HEK293T (cell line): ENCODE measurements at places on chromosomes 2 and 18.

DNA sequence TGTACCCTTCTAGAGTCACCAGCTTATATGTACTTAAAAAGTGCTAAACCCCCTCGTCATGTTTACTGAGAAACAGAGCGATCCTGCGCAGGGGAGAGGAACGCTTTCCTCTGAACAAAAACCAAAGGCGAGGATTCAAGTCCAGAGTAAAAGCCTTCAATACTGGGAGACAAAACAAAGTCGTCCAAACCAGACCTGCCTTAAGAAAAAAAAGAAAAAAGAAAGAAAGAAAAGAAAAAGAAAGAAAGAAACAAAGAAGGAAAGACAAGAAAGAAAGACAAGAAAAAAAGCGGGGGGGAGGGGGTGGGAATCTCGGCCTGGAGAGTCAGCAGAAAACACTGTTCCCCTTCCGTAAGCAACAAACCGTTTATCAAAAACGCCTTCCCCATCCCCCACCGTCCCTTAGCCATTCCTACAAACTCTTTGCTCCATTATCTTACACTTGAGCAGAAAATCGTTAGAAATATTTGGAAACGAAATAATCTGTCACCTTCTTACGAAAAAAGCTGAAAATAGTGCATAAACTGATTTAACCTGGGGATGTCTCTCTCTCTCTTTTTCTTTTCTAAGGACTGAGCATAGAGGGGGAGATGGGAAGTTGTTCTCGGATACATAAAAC lies 3.3 kb downstream of the PTGR3 start:
- DNase-seq: no peak

GRCh38 chr18:519019-519879 lies 18.7 kb upstream of the COLEC12 start:
- no peak for DNase-seq

DNA sequence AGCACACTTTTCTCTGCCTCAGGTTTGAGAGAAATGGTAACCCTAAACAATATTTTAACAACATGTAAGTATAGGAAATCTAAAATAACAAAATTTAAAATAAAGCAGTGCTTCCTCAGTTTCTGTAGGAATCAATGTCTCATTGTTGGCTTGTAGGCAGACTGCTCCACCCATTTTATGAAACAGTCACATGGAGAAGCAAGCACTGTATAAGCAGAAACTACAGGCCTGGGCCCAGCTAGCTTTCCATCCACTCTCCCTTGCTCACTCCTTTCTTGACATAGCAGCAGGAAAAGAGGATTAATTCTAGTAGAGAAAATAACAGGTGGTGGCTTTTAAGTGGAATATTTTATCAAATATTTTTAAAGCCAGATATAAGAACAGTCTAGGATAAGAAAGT lies 97.2 kb downstream of the PLEKHM3 start:
- no peak for DNase-seq

DNA sequence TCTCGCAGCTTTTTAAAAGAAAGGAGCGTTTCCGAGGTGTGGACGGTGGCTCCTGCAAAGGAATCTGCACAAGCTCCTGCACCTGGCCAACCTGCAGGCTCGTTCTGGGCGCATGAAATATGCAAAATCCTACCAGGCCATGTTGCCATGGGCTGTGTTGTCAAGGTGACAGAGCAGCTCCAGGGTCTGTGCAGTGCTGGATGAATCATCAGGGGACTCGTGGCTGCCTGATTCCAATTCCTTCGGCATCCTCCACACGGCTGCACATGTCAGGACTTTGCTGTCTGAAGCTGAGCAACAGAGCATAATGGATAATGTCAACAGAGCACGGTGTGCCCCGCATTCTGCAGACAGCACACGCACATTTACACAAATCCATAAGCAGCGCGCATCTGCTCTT lies 120.5 kb downstream of the EIPR1 start:
- no peak for DNase-seq

- no peak for DNase-seq
Measured at GRCh38 chr2:208366215-208367127, 40.1 kb upstream of the PTH2R start.

GRCh38 chr18:26405190-26405801 lies 143.1 kb downstream of the KCTD1 start:
- DNase-seq: peak; percentile 49

DNA sequence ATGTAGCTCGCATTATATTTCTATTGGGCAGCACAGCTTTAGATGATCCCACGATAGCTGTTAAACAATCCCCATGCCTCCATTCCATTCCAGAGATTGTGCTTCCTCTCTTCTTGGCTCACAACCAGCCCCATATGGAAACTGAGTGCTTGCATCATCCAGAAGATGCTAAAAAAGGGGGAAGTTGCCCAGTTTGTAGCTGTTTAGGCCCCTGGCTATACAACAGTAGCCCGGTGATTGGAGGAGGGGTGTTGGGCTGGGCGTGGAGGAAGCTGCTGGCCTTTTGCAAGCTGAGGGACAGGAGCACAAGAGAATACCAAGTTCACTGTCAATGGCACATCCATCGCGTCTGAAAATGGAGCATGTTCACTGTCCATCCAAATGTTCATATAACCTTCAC lies 360.2 kb downstream of the ALK start:
- no peak for DNase-seq

DNA sequence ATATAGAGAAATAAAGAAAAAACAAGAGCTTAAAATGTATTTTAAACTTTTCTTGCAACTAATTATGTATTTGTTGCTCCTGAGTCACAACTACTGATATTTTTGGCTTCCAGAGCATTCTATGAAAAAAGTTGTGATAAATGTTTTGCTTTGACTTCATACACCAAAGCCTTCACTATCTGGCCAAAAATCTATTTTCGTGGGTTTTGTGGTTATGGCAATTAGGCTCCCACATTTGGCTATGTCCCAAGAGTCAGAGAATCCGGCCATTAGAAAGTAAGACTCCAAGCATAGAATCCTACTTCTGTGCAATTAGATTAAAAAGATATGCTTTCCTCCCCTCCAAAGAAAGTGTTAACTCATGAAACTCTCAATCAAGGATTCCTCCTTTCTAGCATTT lies 1456.1 kb upstream of the ACVR2A start:
- DNase-seq: no peak

DNA sequence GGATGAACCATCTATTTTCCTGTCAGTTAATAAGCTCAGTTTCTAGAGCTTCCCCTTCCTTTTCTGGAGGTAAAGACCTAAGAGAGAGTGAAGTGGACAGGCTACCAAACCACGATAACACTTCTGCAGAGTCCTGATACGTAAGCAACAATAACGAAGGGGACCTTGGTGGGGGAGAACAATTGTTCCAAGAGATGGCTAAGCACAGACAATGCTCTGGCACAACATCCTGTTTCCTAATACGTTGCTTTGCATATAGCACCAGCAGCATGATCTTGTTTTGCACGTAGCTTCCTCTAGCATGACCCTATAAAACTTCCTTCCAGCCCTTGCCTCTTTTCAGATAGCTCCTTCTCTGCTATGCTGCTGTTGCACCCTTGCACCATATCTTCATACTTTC lies 247.3 kb downstream of the RAD51AP2 start:
- no peak for DNase-seq

DNA sequence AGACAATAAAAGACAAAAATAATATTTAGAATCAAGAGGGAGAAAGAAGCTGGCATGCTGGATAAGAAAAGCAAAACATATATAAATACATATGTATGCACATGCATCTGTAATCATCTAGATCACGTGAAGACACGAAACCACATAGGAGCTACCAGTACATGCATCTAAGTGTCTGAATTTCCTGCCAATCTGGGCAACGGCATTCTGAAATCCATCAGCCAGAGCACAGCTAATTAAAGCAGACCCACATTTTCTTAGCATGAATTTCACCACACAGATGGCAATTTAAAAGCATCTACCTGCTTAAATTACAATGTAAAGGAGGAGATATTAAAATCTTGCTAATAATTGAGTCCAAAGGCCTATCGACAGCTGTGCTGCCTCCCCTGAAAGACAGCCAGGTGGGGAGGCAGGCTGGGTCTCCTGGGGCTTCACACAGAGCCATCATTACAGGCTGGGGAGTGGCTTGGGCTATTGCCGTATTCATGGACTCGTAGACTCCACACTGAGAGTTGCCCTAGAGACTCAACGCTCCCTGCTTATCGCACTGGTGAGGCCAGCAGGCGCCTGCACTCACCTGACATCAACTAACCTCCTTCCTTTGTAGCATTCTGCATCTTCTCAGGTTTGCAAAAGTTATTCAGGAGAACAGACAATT lies 272.5 kb upstream of the PXDN start:
- DNase-seq: no peak

GRCh38 chr2:16890081-16890480 lies 224.4 kb upstream of the CYRIA start:
- no peak for DNase-seq

GRCh38 chr18:38368246-38368645 lies 802.6 kb upstream of the CELF4 start:
- no peak for DNase-seq

GRCh38 chr2:22209545-22209944 lies 1085.8 kb downstream of the TDRD15 start:
- no peak for DNase-seq

- no peak for DNase-seq
Measured at GRCh38 chr2:118250001-118250400, 161.7 kb downstream of the INSIG2 start.

DNA sequence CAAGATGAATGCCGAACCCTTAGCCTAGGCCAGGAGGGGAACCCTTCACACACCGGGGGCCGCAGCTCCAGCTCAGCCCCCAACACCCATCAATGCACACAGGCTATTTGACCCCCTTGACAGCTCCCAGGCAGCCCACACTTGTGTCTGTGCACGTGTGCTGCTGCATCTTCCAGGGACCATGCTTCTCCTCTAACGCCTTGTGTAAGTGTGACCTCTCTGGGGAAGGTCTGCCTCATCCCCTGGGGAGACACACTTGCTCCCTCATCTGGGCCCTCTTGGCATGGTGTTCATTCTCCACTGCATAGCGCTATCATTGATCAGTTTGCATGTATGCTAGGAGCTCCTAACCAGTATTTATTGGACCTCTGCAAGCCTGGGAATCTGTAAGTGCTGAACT lies 120.0 kb upstream of the FHL2 start:
- no peak for DNase-seq

GRCh38 chr2:151269798-151270568 lies 8.3 kb upstream of the RBM43 start:
- DNase-seq: no peak

DNA sequence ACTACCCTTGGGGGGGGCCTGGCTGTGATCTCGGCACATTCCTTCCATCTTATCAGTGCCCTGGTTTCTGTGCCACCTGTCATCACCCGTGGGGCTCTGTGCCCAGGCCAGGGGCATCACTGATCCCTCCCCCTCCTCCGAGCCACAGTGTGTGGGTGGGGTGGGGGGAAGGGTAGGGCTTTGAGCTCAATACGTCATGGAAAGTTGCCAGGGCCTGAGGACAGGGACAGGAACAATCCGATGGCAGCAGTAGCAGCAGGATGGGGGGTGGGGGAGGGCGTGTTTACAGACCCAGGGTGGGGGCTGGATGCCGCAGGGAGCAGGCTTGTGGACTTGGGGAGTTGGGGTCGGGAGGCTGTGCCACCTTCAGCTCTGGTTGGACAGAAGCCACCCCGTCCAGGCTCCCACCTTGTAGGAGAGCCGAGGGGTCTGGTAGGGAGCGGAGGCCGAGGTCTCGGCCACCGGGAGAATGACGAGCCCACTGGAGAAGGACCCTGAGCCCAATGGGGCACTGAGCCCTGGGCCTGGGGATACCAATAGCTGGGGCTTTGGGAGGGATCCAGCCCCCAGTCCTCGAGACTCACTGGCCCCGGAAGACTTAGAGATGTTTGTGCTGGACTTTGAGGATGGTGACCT lies 3.5 kb downstream of the SLC4A3 start:
- DNase-seq: no peak

- DNase-seq: no peak
Measured at GRCh38 chr2:142603759-142604158, 273.7 kb upstream of the KYNU start.

DNA sequence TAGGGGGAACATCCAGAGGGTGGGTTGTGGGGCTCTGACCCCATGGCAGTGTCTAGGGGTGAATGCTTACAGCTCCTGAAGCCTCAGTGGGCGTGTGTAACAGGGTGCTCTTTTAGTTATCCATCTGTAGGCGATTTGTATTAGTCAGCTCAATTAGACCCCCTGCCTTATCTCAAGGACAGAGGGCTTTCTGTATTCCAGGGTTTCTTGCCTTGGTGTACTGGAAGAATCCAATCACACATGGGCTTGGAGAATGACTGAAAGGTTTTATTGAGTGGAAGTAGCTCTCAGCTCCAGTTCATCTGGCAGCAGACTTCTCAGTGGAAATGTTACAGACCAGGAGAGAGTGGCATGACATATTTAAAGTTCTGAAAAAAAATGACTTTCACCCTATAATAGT lies 334.0 kb upstream of the GCFC2 start:
- no peak for DNase-seq

GRCh38 chr2:44533508-44533907 lies 171.8 kb downstream of the CAMKMT start:
- no peak for DNase-seq

- DNase-seq: no peak
Measured at GRCh38 chr2:172437419-172438341, 10.3 kb downstream of the ITGA6 start.

DNA sequence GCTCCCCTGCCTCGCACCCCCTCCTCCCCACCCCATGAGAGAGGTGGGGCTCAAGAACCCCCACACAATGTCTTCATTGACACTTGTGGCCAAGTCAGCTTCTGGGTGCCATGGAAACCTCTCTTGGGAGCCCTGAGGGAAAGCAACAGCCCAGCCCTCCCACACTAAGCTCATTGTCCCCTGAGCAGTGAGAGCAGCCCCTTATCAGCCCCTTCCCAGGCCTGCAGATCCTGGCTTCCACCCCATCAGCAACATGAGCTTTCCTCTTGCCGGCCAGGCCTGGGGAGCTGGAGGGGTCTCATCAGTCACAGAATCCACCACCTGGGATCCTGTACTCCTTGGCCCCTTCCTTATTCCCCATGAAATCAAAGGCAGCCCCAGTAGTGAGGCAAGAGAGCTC lies 107.8 kb upstream of the ST3GAL5 start:
- no peak for DNase-seq

DNA sequence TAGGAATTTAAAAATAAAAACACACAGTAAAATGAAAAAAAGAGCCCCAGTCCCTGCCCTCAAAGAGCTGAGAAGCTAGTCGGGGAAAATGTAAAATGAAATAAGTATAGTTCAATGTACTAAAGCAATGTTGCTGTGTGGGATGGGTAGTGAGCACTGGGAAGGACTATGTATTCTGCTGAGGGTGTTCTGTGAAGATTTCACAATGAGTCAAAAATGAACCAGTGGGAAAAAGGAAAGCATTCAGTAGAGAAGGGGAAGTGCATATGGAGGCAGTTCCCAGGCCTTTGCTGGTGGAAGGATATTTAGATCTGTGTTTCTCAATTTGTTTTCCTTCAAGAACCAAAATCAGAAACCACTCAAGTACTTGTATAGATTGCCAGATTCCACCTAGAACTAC lies 1094.7 kb upstream of the KLHL29 start:
- no peak for DNase-seq

DNA sequence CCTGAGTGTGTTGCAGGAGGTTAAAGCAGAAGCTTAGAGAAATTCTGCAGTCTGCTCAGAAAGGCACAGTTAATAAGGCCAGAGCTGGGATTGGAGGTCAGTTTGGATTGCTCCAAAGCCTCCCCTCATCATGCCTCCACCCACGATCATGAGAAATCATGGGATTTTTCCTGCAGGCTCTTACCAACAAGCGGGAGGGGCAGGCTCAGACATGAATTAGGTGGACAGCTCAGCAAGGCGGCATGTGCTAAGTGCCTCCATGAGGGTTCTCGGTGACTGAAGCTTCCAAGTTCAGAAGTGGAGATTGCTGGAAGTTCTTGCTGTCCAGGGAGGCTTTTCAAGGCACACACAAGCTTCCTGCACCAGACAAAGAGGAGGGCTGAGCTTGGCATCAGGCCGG lies 163.8 kb downstream of the SETBP1 start:
- no peak for DNase-seq
